T-helper 2 cell treated with Interferon-gamma antibody and Interleukin-4, amounts not matched to agents 5 μg/mL and 100 μg/mL, for 36 hours (primary cell): ENCODE measurements at places on chromosomes 3 and 15.

DNA sequence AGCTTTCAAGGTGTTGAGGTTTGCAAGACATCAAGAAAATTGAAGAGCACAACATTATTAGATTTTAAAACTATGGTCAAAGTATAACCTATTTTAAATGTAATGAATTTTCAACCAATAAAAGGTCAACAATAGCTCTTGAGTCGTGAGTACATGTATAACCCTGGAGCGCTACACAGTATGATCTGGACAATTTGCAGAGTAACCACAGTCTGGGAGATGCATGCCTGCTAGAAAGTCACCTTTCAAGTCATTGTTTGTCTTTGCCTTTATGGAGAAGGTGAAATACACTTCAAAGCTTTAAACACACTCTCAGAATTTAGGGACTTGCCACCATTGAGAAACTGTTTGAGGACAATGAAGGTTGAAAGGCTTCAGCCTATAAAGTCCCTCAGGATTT lies 112.6 kb upstream of the ALCAM start:
- no peak for DNase-seq

- no peak for DNase-seq
Observed at GRCh38 chr15:68431792-68432401, at the start of gene ITGA11. Gene ITGA11 (minus strand): TSS chr15:68432163. CDS start chr15:68432066, 97 bp downstream.

DNA sequence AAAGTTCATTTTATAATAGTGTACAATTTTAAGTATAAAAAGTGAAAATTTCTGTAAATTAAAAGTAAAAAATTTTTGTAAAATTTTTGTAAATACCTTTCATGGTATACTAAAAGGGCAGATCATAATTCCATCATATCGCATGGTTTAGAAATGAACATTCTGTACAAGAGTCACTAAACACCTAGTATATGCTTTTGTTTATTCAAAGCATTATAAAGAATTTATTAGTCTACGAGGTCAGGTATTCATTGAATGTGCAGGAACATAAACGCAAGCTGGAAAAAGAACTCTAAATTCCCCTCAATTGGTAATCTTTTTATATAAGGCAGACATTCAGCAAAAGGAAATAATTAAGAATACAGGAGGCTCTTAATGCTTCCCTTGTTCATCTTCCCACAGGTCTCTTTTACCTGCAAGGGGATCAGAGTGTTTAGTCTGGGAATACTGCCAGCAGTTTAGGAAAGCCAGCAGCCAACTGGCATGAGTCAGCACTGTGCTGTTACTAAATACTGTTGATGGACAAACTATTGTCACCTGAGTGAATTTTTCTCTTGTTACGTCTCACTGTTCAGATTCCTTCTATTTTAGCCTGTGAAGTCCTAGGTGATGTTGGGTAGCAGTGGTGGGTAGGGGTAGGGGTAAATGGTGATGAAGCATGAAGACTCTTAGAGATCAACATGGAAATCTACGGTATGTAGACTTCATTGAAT lies 70.1 kb downstream of the UQCC5 start:
- no peak for DNase-seq

DNA sequence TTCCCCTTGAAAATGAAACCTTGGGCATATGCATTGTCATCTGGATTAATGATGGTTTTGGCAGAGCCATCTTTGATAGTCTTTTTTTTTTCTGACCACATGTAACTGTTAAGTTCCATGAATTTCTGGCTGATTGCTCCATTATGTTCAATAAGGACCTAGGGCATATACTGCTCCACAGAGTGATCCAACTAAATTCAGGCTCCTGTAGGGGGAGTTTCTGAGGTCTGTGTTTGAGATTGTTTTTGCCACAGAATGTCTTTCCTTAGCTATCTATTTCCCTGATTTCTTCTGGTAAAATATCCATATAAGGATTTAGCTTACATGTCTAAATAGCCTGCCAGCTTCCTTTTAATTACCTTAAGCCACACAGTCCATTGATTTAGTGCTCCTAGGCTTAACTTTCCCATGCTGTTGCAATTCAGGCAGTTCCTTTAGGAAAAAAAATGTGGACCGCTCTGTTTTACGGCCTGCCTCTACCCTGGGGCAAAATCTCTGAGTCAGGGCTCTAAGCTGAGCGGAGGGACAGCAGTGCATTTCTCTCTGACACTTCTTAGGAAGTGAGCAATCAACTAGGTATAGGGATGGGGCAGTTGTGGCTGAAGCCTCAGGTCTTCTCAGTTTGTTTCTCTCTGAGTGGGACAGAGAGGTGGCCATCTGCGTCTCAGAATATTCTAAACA lies 796.2 kb downstream of the NR2F2 start:
- no peak for DNase-seq

DNA sequence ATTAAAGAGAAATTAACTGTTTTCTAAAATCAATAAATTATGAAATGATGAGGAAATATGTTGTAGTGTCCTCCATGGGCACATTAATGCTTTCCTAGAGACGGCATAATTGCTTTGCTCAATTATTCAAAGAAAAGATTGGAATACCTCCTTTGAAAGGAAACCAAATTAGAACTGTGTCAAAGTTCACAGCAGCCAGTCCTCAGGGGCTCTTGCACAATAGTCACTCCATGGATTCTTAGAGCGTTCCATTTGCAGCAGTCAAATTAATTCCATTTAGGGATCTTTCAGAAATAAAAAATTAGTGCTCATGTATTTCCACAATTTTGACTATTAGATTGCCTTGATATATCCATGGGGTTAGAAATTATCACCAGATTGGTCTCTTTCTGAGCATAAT lies 841.6 kb upstream of the DPPA4 start:
- no peak for DNase-seq

DNA sequence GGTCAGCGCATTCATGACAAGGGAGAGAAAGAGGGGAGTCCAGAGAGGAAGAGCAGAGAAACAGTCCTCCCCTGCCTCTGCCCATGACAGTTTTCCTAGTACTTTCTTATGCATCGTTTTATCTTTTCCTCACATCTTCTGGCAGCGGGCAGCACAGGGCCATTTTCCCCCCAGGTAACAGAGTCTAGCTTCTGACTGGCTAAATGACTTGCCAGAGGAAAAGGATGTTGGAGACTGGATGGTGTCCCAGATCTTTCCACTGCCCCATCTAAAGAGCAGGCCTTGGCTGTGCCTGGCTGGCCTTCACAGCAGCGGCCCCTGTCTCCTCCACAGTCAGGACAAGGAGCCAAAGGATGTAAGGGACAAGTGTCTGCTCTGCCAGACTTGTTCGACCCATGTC lies 59.3 kb downstream of the CTDSPL start:
- DNase-seq, result no peak

GRCh38 chr3:23540600-23540999 lies 265.2 kb upstream of the UBE2E1 start:
- no peak for DNase-seq

DNA sequence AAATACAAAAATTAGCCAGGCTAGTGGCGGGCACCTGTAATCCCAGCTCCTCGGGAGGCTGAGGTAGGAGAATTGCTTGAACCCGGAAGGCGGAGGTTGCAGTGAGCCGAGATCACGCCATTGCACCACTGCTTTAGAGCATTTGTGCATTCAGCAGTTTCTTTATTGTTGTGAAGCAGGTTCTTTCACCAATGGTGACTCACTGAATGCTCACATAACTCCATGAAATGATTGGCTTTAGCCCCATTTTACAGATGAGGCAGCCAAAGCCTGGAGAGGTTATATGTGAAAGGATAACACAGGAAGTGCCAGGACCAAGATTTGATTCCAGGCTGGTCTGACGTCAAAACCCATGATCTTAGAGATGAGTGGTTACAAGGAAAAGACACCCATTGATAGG lies 195.2 kb downstream of the SLCO3A1 start:
- DNase-seq, result no peak
